ENCODE measurements at places on chromosomes 4 and X.
A peak's percentile ranks its signal among the peaks of the same experiment; 100 is the strongest.

DNA sequence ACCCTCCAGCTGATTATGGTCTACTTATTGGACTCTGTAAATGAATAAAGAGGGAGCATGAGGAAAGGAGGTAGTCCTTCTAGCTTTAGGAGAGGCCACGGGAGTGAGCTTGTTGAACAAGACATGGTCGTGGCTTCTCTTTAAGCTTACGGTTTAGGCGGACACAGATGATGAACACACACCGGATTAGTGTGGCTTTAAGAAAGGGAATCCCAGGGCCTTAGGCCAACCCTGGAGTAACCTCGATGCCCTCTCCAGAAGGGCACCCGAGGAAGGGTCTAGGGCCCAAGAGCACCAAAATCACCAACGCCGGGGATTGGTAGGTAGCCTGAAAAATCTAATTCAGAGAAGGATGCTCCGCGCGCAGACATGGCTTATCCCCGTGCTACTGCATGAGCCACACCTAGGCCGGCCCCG lies 39.4 kb downstream of the ERVMER34-1 start:
- no peak for DNase-seq

GRCh38 chr4:1708581-1708980 lies 3.5 kb downstream of the SLBP start:
- DNase-seq = no peak

DNA sequence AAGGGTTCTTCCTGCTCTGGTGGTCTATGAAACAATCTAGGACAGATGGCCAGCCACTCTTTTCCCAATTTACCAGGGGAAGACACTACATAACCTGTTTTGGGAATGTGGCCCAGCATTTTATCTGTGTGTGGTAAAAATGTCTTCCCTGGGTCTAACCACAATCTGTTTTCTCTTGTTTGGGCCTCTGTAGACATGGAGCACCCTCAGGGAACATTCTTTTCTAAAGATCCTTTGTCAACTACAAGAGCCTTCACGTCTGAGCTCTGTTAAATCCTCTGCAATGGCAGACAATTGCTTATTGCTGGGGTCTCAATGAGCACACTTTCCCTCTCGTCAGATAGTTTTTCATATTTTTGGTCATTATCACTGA lies 35.5 kb downstream of the PLAC1 start:
- DNase-seq = no peak

DNA sequence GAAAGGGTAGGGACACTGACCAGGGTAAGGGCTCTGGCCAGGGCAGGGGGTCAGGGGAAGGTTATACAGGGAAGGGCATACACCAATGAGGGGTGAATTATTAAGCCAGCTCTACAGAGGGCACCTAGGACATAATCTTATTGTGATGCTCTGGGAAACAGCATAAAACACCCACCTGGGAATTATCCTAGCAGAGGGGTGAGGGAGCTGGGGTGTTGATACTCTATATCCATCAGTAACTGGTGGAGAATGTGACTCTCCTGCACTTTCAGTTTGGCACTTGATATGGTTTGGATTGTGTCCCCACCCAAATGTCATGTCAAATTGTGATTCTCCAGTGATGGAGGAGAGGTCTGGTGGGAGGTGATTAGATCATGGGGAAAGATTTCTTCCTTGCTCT lies 291.2 kb downstream of the ASMT start:
- no peak for DNase-seq

- DNase-seq = peak; percentile 33
Observed at GRCh38 chrX:35699642-35700041, 98.5 kb upstream of the MAGEB16 start.
